ENCODE measurements at places on chromosomes 4 and X.

DNA sequence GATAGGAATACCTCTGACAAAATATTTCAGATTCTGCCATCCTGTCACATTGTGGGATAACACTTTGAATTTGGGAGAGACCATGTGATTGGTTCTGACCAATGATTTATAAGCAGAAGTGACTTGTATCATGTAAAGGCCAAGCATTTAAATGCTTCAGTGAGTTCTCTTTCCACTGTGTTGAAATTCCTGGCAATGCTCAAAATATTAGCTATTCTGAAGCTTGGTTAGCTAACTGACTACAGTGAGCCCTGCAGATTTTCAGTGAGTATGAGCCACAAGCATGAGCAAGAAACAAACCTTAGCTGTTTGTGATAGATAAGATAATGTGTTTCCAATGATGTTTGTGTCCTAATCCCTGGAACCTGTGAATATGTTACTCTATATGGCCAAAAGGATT, 562.8 kb upstream of the AADAT start:
- H3K4me3 ChIP-seq = no peak overlapping the region
- no peak overlapping the region for H3K27ac ChIP-seq
- H3K4me1 ChIP-seq = no peaks in the 10 kb centered on the region
- H3K36me3 ChIP-seq = no peaks in the 10 kb centered on the region

DNA sequence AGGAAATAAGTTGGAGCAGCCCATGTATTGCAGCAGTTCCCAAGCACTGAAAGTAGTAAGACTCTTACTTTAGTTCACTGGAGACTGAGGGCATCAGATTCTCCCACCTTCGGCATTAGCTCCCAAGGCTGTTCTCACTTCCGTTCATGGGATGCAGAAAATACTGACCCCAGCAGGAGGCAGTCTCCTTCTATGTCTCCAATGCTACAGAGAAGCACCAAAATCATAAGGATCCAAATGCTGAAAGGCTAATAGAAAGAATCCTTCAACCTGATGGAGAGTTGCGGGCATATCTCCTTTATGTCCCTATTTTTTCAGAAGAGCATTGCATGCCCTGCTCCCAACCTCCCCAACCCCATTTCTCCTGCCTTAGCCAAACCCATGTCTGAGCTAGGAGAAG, 32.4 kb downstream of the ADH7 start:
- DNase-seq = no peak
- H3K27ac ChIP-seq = no peak overlapping the region
- peaks cover 26% of the 10 kb centered on the region for H3K4me1 ChIP-seq
- H3K36me3 ChIP-seq = no peaks in the 10 kb centered on the region
- H3K27me3 ChIP-seq = peaks cover 12% of the 10 kb centered on the region

DNA sequence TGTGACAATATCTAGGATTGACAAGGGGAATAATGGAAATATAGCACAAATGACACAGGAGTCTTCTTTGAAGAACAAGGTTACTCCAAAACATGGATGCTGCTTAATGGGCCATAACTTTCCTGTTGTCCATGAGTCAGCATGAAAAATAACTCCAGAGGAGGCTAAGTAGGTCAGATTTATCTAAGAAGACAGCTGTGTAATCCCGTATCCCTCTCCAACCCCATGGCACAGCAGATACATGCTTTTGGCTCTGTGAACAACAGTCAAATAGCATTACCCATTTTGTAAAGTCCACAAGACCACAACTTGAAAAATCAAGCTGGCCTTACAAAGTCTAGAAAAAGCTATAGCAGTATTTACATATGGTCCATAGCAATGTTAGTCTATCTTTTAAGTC, 2.1 kb upstream of the TMEM131L start:
- no peak for DNase-seq
- peaks cover 10% of the 10 kb centered on the region for H3K36me3 ChIP-seq
- peaks cover 28% of the 10 kb centered on the region for H3K4me1 ChIP-seq

DNA sequence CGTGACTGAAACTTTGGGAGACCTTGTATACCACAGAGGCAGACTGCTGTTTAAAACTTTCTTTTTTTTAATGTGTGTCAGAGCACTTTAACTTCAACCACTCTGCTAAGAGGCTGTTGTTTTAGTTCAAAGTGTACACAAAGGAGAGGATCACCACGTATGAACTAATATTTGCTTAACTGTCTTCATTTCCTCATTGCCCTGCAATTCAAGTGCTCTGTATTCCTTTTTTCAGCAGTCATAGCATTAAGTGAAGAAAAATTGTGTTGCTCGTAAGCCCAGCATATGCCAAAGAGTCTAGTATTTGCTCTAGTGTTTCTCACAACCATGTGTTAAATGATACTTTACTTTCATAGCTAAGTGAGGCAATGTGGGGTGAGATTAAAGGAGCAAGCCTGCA, 63.0 kb upstream of the HHIP start:
- no peaks in the 10 kb centered on the region for H3K4me1 ChIP-seq
- no peaks in the 10 kb centered on the region for H3K27me3 ChIP-seq
- DNase-seq = no peak
- H3K4me3 ChIP-seq = no peak overlapping the region
- H3K36me3 ChIP-seq = no peaks in the 10 kb centered on the region
- H3K27ac ChIP-seq = no peak overlapping the region

DNA sequence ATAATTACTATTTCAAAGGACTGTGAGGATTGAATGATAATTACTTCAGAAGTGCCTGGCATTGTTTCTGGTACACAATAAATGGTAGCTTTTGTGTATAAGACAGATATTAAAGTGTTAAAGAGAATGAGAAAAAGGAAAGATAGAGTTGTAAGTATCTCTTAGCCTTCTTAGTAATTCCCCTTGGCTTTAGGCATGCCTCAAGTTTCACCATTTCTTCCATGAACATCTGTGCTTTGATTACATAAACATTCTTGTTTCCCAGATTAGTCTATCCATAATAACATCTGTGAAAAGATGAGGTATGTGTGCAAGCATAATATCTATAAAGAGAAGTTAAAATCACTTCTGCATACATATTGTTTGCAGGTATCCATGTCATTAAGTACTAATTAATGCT, 230.9 kb upstream of the TEX13A start:
- no peaks in the 10 kb centered on the region for H3K27me3 ChIP-seq
- no peaks in the 10 kb centered on the region for H3K36me3 ChIP-seq
- H3K4me1 ChIP-seq = no peaks in the 10 kb centered on the region
- no peak overlapping the region for H3K27ac ChIP-seq
- no peak for DNase-seq
- no peak overlapping the region for H3K4me3 ChIP-seq

DNA sequence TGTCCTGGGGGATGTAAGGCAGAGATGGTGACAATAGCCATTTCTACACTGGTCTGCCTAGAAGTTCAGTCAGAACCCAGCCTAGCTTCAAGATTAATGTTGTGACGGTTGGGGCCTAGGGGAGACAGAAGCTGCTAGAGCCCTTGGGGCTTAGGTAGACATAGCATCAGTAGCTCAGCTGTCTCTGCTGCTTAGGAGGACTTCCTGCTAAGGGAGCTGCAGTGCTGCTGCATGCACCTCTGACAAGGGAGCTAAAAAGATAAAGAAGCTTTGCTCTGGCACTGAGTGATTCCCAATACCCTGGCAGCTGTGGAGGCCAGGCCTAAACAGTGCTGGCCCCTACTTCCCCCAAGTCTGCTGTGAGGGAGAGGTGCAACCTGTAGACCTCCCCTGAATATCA, 116.0 kb downstream of the CT47B1 start:
- H3K36me3 ChIP-seq = no peaks in the 10 kb centered on the region
- no peak overlapping the region for H3K4me3 ChIP-seq
- H3K4me1 ChIP-seq = peaks cover 7% of the 10 kb centered on the region
- no peak for DNase-seq
- no peaks in the 10 kb centered on the region for H3K27me3 ChIP-seq
- no peak overlapping the region for H3K27ac ChIP-seq

DNA sequence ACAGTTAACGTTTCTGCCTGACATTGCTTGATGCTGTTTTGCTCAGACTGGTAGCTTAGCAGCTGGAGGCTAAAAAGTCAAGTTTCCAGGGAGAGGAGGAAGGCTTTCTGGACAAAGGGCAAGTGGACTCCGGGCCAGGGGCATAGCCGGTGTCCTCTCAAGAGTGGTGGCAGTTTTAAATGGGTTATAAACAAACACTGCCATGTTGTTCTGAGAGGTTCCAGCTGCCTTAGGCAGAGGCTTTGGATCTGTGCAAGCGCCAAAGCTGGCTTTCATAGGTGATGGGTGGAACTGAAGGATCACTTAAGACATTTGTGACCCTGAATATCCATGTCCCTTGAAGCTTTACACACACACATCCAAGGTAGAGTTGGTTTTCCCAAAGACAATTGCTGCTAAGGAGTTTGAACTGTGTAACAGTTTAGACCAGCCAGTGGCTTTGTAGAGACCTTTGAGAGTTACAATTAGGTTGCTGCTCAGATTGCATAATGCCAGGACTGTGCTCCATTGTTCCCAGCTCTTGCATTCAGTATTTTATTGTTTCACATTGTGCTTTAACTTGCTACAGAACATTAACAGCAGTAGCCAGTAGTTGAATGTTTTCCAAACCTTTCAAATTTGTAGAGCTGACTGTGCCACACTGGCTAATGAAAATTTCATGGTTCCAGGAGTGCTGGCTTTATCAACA, 54.1 kb upstream of the AP1S2 start:
- DNase-seq = no peak
- H3K27ac ChIP-seq = no peak overlapping the region
- no peak overlapping the region for H3K4me3 ChIP-seq
- no peaks in the 10 kb centered on the region for H3K36me3 ChIP-seq

GRCh38 chrX:110036162-110037033, 33.5 kb downstream of the TMEM164 start:
- no peaks in the 10 kb centered on the region for H3K27me3 ChIP-seq
- no peak for DNase-seq
- no peak overlapping the region for H3K27ac ChIP-seq
- no peak overlapping the region for H3K4me3 ChIP-seq
- peaks cover 2% of the 10 kb centered on the region for H3K4me1 ChIP-seq

GRCh38 chr4:184345573-184345922, 127.9 kb upstream of the ENPP6 start:
- no peaks in the 10 kb centered on the region for H3K36me3 ChIP-seq
- peaks cover 17% of the 10 kb centered on the region for H3K4me1 ChIP-seq
- H3K4me3 ChIP-seq = no peak overlapping the region
- no peak overlapping the region for H3K27ac ChIP-seq

GRCh38 chrX:55524487-55524886, 34.8 kb upstream of the USP51 start:
- H3K4me1 ChIP-seq = no peaks in the 10 kb centered on the region
- DNase-seq = no peak
- no peaks in the 10 kb centered on the region for H3K27me3 ChIP-seq

- no peaks in the 10 kb centered on the region for H3K4me1 ChIP-seq
- no peak overlapping the region for H3K4me3 ChIP-seq
- no peaks in the 10 kb centered on the region for H3K27me3 ChIP-seq
- no peak overlapping the region for H3K27ac ChIP-seq
These were observed 170.7 kb upstream of the ZCCHC13 start for GRCh38 chrX:74133156-74133796.

GRCh38 chr4:84683064-84683850, 100.3 kb downstream of the CDS1 start:
- peaks cover 29% of the 10 kb centered on the region for H3K4me1 ChIP-seq
- no peaks in the 10 kb centered on the region for H3K27me3 ChIP-seq
- H3K4me3 ChIP-seq = no peak overlapping the region
- H3K36me3 ChIP-seq = no peaks in the 10 kb centered on the region
- no peak for DNase-seq
- H3K27ac ChIP-seq = no peak overlapping the region

GRCh38 chr4:26804925-26805324, 55.7 kb upstream of the STIM2 start:
- no peaks in the 10 kb centered on the region for H3K27me3 ChIP-seq
- no peaks in the 10 kb centered on the region for H3K36me3 ChIP-seq
- H3K4me3 ChIP-seq = no peak overlapping the region
- peaks cover 5% of the 10 kb centered on the region for H3K4me1 ChIP-seq
- H3K27ac ChIP-seq = no peak overlapping the region
- no peak for DNase-seq

- H3K4me3 ChIP-seq = no peak overlapping the region
- H3K27me3 ChIP-seq = peaks cover 5% of the 10 kb centered on the region
- no peaks in the 10 kb centered on the region for H3K36me3 ChIP-seq
- no peak overlapping the region for H3K27ac ChIP-seq
- no peaks in the 10 kb centered on the region for H3K4me1 ChIP-seq
- no peak for DNase-seq
These were observed 57.0 kb downstream of the SORBS2 start for GRCh38 chr4:185754961-185755360.

DNA sequence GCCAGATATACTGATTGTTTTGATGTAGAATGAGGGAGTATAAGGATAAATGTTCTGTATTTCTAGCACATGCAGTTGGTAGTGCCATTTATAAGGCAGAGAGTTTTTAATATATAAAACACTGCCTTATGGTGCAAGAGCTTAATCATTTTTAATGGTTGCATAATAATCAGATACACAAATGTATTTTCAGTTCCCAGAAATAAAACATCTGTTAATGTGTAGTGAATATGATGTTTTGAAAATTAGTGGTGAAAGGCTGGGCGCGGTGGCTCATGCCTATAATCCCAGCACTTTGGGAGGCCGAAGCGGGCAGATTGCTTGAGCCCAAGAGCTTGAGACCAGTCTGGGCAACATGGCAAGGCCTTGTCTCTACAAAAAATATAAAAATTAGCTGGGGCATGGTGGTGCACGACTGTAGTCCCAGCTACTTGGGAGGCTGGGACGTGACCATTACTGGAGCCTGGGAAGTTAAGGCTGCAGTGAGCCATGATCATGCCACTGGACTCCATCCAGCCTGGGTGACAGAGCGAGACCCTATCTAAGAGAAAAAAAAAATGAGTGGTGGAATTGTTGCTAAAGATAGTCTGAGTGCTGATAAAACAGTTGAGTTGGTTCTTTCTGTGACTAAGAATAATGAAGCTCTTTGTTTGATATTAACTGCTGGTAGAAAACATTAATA, 29.3 kb downstream of the CLCN3 start:
- H3K36me3 ChIP-seq = peaks cover 18% of the 10 kb centered on the region
- DNase-seq = no peak
- H3K4me3 ChIP-seq = no peak overlapping the region
- H3K4me1 ChIP-seq = no peaks in the 10 kb centered on the region
- H3K27ac ChIP-seq = no peak overlapping the region
- H3K27me3 ChIP-seq = no peaks in the 10 kb centered on the region

- no peaks in the 10 kb centered on the region for H3K27me3 ChIP-seq
- no peaks in the 10 kb centered on the region for H3K36me3 ChIP-seq
- no peak overlapping the region for H3K27ac ChIP-seq
- H3K4me3 ChIP-seq = no peak overlapping the region
These were observed 105.5 kb upstream of the STK26 start for GRCh38 chrX:131917588-131917987.

GRCh38 chr4:187118602-187119120, 395.0 kb upstream of the FAT1 start:
- no peaks in the 10 kb centered on the region for H3K27me3 ChIP-seq
- DNase-seq = no peak
- no peaks in the 10 kb centered on the region for H3K36me3 ChIP-seq
- H3K27ac ChIP-seq = no peak overlapping the region
- no peaks in the 10 kb centered on the region for H3K4me1 ChIP-seq
- H3K4me3 ChIP-seq = no peak overlapping the region

DNA sequence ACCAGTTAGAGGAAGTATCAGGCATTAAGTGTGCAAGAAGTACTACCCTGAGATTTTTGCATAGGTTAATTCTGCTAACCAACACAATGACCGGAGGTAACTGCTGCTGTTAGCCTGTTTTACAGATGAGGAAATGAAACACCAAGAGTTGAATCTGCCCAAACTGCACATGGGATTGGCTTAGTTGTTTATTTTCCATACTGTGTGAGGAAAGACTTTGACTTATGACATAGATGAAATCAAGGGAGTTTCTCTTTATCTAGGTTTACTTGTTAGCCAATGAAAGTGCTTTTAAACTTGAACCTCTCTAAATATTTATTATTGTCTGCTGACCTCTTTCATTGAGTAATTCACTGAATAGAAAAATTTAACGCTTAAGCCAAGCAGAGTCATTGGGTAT, 10.3 kb downstream of the GUCY1B1 start:
- no peak overlapping the region for H3K27ac ChIP-seq
- no peak for DNase-seq
- no peaks in the 10 kb centered on the region for H3K4me1 ChIP-seq

Measured in activated CD4-positive, alpha-beta memory T cell treated with anti-CD3 and anti-CD28 coated beads, Interleukin-2, amount 10 ng/mL, durations not matched to agents 7 days and 5 days (primary cell).